ENCODE measurements at places on chromosomes 16 and 17.

GRCh38 chr16:84791088-84791487 is 28.7 kb upstream of the CRISPLD2 start:
- DNase-seq: no peak

- no peak for DNase-seq
Measured at GRCh38 chr17:37506678-37507077, 17.0 kb downstream of the DUSP14 start.

DNA sequence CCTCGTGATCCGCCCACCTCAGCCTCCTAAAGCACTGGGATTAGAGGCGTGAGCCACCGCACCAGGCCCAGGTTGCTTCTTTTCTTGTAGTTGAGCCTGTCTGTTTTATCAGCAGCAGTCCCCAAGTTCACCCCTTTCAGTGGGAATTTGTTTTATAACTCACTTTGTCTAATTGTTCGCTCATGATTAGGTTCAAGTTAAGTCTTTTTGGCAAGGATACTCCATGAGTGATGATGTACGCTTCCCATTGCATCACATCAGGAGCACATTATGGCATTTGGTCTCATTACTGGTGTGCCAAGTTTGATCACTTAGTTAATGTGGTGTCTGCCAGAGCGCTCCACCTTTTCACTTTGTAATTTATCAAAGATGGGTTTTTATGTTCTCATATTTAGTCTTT is 14.4 kb upstream of the GJD3 start:
- no peak for DNase-seq

DNA sequence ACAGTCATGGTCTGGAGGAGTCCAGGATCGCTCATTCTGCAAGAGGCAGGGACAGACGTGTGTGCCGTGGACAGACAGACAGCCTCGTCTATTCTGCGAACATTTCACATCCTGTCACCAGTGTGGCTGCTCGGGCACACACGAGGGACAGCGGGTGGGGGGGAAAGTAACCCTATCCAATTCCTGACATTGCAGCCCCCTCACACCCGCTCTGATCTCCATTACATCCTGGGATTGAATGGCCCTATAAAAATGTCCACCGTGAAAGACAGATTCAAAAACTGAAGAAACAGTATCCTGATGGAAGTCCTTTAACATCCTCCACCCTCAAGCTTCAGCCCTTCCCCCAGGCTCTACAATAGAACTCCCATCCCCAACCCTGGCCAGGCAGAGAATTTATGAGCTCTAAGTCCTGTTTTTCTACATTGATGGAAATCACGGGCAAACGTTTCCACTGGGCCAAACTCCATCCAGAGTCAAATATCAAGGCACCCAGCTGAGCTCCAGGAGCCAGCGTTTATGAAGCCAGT is 39.4 kb downstream of the HS3ST3A1 start:
- no peak for DNase-seq

DNA sequence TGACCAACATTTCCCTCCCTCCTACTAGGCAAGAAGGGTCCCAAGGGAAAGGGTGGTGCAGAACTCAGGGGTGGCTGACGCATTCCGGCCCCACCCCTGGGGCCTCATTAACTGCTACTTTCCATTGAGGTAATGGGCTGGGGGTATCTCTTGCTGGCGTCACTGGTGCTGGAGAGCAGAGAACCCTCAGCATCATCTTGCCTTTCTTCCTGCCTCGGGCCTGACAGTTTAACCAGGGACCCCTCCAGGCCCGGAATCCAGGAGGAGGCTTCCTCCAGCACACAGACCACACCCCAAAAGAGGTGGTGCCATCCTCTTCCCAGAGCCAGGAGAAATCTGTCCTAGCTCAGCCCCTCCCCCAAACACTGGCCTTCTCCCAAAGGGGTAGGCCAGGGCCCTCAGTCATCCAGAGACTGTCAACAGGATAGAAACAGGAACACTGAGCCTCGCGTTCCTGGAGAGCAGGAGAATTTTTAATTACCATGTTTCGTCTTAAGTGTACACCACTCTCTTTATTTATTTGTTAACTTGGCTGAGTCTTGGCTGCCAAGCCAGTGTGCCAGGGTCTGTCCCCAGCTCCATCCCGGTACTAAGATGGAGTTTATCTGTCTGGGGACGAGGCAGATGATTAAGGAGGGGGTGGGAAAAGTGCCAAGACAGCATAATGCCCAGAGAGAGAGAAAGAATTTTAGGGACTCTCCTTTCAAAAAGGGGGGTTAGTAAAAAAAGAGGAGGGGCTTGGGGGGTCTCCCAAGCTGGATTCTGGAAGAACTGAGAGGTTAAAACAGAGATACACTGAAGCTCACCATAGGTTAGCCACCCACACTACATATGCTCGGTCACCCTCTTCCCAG is 5.1 kb downstream of the ETV4 start:
- DNase-seq: no peak

DNA sequence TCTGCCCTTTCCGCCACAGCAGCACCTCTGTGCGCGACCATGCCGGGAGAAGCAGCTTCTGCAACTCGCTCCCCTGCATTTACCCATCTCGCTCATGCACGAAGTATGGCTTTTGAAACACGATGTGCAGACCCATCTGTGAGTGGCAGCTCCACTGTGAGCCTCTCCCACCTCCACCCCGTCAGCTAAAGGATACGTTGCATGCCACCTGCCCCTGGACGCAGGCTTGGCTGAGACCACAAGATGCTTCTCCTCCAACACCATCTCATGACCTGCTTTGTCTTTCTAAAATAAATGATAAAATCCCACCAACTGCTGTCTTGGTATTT is 100.9 kb downstream of the ZNF778 start:
- no peak for DNase-seq

DNA sequence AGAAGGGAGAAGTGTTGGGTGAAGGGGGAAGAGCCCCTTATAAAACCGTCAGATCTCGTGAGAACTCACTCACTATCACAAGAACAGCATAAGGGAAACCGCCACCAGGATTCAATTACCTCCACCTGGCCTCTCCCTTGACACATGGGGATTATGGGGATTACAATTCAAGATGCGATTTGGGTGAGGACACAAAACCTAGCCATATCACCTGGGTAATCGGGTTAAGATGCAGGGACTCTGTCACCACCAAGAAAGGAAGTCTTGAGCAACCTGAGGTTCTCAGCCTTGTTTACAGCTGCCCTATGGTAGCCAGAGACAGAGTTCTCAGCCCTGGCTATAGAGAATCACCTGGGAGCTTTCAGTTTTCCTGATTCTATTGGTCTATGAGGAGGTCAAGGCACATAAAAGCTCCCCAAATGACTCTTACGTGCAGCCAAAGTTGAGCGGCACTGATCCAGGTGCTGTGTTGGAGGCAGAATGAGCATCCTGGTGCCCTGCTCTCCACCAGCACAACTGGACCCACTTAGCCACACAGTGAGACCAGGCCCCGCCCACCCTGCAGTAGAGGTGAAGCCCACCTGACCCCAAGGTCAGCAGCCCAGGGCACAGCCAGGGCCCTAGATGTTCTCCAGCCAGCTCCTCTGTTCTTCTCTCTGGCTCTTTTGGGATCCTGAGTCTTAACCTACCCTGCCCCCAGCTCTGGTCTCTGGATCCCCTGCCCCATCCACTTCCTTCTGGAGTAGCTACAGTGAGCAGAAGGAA is 138.5 kb upstream of the CDH5 start:
- no peak for DNase-seq

DNA sequence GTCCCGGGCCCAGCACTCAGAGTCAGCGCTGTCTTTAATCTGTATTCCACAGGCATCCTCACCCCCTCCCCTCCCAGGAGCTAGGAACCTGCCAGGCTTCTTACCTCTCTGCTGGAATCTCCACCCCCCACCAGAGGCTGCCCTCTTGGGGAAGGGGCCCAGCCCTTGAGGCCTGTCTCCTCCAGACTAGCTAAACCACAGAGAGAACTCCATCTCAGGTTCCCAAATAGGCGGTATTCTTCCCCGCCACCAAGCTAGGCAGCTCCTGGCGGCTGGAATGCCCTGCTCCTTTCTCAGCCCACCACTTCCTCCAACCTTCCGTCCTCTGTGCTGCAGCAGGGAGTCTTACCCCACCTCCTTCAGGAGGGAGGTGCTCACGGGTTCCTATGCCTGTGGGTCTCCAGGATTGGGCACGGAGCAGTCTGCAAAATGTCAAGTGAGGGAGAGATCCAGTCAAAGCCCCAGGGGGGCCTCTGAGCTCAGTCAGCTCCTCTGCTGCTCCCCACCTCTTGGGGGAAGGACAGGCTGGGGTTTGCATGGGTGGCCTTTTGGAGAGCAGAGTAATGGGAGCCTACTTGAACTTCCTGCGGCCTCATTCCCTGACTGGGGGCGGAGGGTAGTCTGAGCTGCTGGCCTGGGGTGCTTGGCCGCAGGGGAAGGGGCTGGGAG is 55.7 kb downstream of the SREBF1 start:
- DNase-seq: no peak
